ENCODE measurements at places on chromosomes 1 and 21.

DNA sequence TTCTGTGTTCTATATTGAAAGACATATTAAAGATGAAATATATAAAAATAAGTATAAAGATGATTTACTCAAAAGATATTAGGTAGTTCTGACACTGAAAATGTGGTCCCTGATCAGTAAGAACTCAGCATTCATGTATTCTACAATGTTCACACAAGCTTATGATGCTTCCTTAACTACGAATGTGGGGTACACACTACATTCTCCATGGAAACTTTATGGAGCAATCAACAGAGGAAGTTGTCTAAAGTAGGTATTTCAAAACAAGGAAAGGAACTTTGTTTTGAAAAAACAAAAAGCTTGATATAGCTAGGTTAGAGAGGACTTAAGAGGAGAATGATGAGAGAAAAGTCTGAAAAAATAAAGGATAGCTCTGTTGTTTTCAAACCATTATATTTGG is 119.7 kb upstream of the RGS18 start:
- DNase-seq = no peak

DNA sequence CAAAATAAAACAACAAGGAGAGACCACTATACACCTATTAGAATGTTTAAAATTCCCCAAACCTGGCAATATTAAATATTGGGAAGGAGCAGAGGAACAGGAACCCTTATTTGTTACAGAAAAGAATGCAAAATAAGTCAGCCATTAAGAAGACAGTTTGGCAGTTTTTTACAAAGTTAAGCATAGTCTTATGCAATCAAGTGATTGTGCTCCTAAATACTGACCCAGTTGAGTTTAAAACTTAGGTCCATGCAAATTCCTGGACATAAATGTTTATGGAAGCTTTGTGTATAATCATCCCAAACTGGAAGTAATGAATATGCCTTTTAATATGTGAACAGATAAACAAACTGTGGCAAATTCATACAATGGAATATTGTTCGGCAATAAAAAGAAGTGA is 72.9 kb upstream of the RGS4 start:
- DNase-seq = no peak

DNA sequence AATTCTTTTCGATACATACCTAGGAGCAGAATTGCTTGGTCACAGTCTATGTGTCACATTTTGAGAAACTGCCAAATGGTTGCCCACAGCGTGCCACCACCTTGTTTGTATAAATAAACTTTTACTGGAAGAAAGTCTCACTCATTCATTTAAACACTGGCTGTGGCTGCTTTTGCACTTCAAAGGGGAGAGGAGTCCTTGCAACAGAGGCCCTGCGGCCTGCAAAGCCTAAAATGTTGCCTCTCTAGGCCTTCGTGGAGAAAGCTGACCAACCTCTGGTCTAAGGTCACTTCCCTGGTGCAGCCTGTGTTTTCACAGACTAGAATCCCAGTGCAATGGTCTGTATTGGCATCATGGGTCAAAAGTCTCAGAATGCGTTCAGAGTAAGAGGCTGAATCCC is 8.3 kb downstream of the RIPK4 start:
- no peak for DNase-seq

GRCh38 chr1:30034627-30035521 is 688.5 kb downstream of the MATN1 start:
- no peak for DNase-seq

DNA sequence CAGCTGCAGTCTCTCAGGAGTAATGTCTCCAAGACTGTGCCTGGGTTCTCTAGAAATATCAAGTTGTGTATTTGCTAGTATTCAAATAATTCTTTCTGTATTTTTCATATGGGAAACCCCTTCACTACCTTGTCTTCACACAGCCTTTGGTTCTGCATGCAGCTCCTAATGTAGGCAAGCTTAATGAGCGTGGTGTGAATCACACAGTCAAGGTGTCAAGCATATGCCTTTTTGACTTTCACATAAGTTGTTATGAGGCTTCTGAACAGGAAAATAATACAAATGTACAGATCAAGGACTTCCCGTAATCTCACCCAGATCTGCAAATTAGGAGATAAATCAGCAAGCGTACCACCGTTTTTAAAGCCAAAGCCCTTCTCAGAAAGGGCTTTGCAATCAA is at the start of gene FCRL3:
Gene FCRL3 (minus strand): TSS at position 38 of the 400 bp plus-strand sequence. CDS start 280 bp downstream, outside the sequence.
- DNase-seq = no peak

- peak; percentile 85 for DNase-seq
Measured at GRCh38 chr21:38798481-38798882, 7.2 kb upstream of the ETS2 start.

GRCh38 chr1:172251486-172251885 is 169.0 kb upstream of the C1orf105 start:
- no peak for DNase-seq

GRCh38 chr1:216604771-216605170 is 118.5 kb downstream of the ESRRG start:
- no peak for DNase-seq

DNA sequence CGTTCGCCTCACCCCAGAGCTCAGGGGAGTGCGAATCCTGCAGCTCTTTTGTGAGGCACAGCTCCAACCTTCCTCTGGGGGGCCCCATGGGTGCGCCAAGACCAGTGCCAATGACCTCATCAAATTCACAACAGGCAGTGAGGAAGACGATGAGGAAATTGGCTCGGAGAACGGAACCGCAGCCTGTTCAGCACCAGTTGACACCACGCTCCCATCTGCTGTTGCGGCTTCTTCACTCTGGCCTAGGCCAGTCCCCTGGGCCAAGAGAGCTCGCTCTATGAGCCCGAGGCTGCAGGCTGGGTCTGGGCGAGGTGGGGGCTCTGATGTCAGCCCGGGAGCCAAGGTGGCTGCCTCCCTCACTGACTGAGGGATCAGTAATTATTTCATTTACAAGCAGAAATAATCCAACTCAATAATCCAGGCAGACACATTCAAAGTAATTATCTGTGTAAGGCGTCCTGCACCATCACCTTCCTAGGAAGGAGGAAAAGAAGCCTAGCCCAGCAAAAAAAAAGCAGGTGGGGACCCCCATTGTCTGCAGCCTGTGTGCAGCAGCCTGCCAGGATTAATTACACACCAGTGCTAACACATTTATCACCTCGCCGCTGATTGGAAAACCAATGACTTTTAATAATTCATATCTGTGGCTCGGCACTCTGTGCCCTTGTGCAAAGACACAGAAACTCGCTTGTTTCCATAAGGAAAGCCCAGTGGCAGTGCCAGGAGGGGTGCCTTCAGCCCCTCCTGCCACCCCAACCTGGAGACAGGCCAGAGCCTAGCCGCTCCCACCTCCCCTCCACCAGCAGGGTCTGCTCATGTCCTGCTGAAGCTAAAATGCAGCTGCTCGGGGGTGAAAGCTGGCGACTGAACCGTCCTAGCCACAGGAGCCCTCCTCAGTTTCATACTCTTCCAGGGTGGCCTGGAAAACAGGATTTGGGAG is 1.9 kb downstream of the PLEKHA6 start:
- DNase-seq = peak; percentile 40

- DNase-seq = no peak
Measured at GRCh38 chr21:28396421-28396820, 596.3 kb downstream of the LTN1 start.

DNA sequence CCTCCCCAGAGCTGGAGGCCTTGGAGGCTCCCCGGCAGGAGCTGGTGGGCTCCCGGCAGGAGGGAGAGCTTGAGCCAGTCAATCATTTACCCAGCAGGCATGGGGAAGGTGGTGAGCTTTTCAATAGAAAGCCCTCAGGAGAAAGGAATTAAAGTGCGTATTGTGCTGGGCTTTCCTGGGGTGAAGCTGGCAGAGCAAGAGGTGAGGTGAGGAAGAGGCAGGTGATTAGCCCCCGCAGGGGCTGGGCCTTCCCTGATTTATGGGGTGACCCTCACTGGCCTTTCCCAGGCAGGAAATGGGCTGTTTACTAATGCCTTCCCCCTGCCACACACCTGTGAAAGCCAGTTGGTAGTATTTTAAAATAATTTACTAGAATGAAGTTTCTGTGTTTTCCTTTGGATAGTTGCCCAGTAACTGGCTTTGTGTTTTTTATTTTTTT is 25.8 kb downstream of the CLDN14 start:
- no peak for DNase-seq

GRCh38 chr1:37945743-37946702 is 830 bp downstream of the INPP5B start:
- peak; percentile 91 for DNase-seq

DNA sequence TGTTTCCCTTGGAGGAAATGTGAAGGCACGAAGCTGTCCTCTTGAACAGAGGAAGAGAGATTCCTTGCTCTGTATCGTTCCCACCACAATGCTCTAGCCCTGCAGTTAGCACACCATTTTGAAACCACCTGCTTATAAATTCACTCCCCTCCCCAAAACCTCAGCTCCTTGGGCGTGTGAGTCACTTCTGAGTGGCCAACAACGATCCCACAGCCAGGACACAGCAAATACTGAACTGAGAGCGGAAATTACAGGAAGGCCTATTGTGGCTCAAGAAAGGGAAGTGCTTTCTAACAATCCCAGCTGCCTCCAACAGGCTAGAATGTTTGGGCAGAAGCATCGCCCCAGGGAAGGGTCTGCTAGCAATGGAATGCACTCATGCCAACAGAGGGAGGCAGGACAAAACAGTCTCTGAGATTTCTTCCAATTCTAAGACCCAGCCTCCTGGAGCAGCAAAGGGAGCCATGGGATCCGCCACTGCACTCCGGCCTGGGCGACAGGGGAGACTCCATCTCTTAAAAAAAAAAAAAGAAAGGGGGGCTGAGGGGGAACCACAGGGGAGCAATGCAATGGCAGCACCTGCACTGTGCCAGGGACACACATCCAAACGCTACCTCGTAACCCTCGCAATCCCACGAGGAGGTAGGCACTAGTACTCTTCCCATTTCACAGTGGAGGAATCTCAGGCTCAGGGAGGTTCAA is 1.9 kb downstream of the TMEM53 start:
- no peak for DNase-seq

DNA sequence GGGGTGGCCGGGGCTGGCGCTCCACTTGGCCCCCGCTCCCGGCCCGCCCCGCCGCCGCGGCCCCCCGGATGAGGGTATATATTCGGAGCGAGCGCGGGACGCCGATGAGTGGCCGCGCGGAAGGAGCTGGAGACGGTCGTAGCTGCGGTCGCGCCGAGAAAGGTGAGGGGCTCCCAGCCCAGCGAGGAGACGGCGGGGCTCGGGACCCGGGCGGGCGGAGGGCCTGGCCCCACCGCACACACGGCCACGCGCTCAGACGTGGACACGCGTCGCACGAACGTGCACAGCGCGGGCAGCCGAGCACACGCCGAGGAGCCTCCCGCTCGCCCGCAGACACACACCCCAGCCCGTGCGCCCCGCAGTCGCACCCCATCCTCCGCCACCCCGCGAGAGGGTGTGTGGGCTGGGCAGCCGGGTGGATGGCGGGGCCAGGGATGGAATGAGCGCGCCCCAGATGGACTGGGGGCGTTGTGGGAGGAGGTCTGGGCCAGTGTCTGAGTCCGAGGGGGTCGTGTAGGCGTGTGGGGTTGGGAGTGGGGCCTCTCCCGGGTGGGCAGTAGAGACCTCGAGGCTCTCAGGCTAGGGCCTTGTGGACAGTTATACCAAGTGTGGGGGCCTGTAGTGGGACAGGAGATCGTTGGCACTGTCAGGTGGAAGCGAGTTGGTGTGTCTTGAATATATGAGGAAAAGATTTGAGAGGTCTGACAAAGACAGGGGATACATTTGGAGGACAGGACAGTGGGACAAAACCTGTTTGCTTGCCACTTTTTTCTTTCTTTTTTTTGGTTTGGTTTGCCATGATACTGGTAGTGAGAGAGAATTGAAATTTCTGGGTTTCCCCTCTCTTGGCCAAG is at the start of gene UAP1:
Gene UAP1 (plus strand): TSS at position 107 of the 854 bp plus-strand sequence. CDS start 4,347 bp downstream, outside the sequence.
- DNase-seq = no peak

DNA sequence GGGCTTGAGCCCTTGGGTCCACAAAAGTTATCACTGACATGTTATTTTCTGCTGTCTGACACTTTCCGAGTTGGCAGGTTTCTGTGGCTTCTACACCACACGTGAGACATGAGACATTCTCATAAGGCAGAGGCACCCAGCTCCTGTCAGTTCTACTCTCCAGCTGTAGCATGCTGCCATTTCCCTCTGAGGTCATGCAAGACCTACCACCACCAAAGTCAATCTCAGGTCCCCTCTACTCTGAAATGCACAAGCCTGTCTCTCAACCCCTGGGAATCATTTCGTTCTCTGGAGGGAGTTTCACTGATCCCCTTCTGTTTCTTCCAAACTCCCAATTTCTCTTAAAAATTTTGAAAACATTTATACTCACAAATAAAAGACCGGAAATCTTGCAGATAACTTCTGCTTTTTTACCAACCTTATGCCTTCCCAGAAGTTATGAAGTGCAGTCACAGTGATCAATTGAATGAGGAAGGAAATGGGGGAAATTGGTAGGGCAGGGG is 39.5 kb upstream of the CR2 start:
- DNase-seq = no peak

DNA sequence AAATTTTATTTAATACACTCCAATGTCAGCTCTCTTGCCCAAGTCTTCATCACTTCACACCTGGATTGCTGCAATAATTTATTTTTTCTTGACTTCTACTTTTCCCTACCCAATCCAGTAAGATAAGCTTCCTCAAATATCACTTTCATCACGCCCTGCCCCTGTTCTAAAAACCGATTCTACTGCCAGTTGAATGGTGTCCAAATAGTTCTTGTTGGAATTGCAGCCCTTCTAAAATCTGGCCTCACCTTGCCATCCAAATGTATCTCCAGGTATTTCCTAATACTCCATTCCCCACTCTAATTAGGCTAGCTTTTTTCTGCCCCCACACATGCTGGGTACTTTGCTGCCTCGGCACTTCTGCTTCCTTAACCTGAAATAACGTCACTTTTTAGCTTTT is 152.5 kb downstream of the HMCN1 start:
- no peak for DNase-seq

GRCh38 chr21:33127154-33127867 is 57.4 kb downstream of the OLIG1 start:
- peak; percentile 77 for DNase-seq

DNA sequence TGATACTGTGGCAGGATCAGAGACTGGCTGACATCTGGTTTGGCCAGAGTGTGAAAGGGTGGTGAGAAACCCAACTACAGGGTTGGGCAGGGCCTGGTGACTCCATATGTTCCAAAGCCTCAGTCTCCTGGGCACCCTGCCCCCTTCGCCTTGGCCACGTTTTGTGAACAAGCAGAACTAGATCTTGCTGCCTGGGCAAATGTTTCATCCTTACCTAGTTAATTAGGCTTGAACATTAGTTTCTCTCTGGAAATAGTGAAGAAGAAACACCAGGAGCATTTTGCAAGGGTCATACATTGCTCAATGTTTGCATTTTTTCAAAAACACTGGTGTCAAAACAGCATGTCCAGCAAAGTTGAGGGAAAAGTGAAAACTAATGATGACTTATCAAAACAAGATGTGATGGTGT is 60.5 kb downstream of the MAP3K7CL start:
- DNase-seq = no peak

GRCh38 chr1:226798427-226799411 is 59.6 kb upstream of the ITPKB start:
- DNase-seq = peak; percentile 84

GRCh38 chr1:39711966-39712340 is 20.7 kb upstream of the HPCAL4 start:
- DNase-seq = peak; percentile 42

- no peak for DNase-seq
Measured at GRCh38 chr1:229114315-229114714, 156.6 kb upstream of the RAB4A start.

GRCh38 chr1:229507502-229507901 is 639 bp downstream of the NUP133 start:
- DNase-seq = no peak

- DNase-seq = no peak
Measured at GRCh38 chr1:78465143-78465542, 25.6 kb upstream of the PTGFR start.

- peak; percentile 77 for DNase-seq
Measured at GRCh38 chr1:59730759-59731478, 83.8 kb upstream of the HOOK1 start.

Measured in K562 (cell line).